ENCODE measurements at places on chromosomes 6 and 20. TPM values are rescaled to one million over a fixed set of nuclear protein-coding genes. Genes with fewer than 3 reads are reported as not detected.

DNA sequence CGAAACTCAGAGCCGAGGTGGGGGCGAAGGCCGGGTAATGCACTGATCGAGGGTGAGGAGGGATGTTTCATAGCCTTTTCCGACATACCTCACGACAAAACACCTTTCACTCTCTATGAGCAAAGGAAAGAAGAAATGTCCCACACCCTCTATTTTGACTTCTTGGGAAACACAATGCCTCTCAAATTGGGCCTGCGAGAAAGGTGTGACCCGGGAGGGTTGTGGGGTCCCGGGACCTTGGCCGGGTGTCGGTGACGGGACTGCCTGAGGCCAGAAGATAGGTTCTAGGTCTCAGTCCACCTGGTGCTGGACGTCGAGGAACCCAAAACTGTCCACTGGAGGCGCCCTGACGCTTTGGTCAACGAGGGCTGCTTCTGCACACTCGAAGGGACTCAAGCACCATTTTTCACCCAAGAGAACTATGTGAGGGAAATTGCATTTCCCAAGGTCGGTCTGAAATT is 41.1 kb upstream of the OSTM1 start:
- H3K27me3 ChIP-seq = peaks cover 86% of the 10 kb centered on the region
- peaks cover 23% of the 10 kb centered on the region for H3K4me1 ChIP-seq
- no peaks in the 10 kb centered on the region for H3K36me3 ChIP-seq
- DNase-seq = no peak
- H3K4me3 ChIP-seq = no peak overlapping the region
- H3K27ac ChIP-seq = no peak overlapping the region

GRCh38 chr20:63284981-63285524 is 7.9 kb upstream of the COL20A1 start:
- H3K4me1 ChIP-seq = no peaks in the 10 kb centered on the region
- H3K27me3 ChIP-seq = no peaks in the 10 kb centered on the region
- H3K4me3 ChIP-seq = no peak overlapping the region
- H3K36me3 ChIP-seq = peaks cover 41% of the 10 kb centered on the region
- no peak overlapping the region for H3K27ac ChIP-seq

- H3K4me1 ChIP-seq = no peaks in the 10 kb centered on the region
- H3K4me3 ChIP-seq = no peak overlapping the region
- DNase-seq = no peak
- H3K36me3 ChIP-seq = no peaks in the 10 kb centered on the region
Observed at GRCh38 chr6:54140811-54141210, 29.6 kb downstream of the MLIP start.

GRCh38 chr20:34791289-34792020 is 34.0 kb downstream of the NCOA6 start:
- no peaks in the 10 kb centered on the region for H3K4me1 ChIP-seq
- no peak overlapping the region for H3K4me3 ChIP-seq
- no peaks in the 10 kb centered on the region for H3K36me3 ChIP-seq
- no peak for DNase-seq

- no peak for DNase-seq
- H3K27ac ChIP-seq = no peak overlapping the region
- H3K4me3 ChIP-seq = no peak overlapping the region
- no peaks in the 10 kb centered on the region for H3K4me1 ChIP-seq
- no peaks in the 10 kb centered on the region for H3K27me3 ChIP-seq
- no peaks in the 10 kb centered on the region for H3K36me3 ChIP-seq
Observed at GRCh38 chr20:44157061-44157460, 29.9 kb downstream of the JPH2 start.

DNA sequence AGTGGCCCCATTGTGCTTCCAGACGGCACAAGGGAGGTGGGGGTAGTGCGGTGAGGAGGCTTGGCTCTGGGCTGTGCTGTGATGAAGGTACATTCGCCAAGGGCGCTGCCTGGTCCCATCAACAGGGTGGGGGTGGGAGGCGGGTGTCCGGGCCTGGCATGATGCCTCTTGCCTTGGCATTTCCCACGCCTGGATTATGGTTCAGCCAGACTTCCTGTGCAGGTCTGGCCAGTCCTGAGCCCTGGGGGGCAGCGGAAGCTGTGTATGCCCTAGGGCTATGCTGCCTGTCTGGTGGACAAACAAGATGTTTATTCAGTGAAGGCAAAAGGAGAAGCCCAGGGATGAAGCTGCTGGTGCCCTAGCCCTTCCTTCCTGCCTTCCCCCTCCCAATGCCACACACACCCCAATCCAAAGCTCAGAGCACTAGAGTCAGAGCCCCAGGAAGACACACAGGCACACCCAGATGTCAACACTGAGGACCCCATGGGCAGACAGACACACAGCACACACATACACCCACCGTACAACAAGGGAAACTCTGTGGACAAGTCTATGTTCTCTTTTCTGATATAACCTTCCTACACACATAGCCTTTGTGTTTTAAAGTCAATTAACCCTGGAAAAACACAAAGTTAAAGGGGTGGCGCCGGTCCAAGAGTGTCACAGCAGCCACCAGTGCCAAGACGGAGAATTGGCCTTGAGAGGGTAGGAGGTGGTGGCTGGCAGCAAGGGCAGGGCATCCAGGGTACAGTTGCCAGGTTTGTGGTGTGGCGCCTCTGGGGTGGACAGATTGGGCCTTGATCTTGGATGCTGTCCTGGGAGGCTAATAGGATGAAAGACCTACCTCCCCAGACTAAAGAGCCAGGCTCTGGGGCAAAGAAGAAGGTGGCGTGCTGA is 54.7 kb upstream of the SAYSD1 start:
- no peak overlapping the region for H3K4me3 ChIP-seq
- H3K36me3 ChIP-seq = no peaks in the 10 kb centered on the region
- no peak for DNase-seq
- no peak overlapping the region for H3K27ac ChIP-seq
- no peaks in the 10 kb centered on the region for H3K27me3 ChIP-seq

- peaks cover 12% of the 10 kb centered on the region for H3K27me3 ChIP-seq
- H3K4me1 ChIP-seq = no peaks in the 10 kb centered on the region
- no peak overlapping the region for H3K27ac ChIP-seq
- H3K36me3 ChIP-seq = peaks cover 9% of the 10 kb centered on the region
- DNase-seq = no peak
- H3K4me3 ChIP-seq = peak overlapping the region; percentile 53
Observed at GRCh38 chr20:46118481-46119020, 437 bp downstream of the CD40 start.

- no peak overlapping the region for H3K27ac ChIP-seq
- no peaks in the 10 kb centered on the region for H3K4me1 ChIP-seq
- no peaks in the 10 kb centered on the region for H3K27me3 ChIP-seq
- H3K4me3 ChIP-seq = no peak overlapping the region
- no peak for DNase-seq
Observed at GRCh38 chr6:152070556-152070955, 263.1 kb downstream of the ESR1 start.

DNA sequence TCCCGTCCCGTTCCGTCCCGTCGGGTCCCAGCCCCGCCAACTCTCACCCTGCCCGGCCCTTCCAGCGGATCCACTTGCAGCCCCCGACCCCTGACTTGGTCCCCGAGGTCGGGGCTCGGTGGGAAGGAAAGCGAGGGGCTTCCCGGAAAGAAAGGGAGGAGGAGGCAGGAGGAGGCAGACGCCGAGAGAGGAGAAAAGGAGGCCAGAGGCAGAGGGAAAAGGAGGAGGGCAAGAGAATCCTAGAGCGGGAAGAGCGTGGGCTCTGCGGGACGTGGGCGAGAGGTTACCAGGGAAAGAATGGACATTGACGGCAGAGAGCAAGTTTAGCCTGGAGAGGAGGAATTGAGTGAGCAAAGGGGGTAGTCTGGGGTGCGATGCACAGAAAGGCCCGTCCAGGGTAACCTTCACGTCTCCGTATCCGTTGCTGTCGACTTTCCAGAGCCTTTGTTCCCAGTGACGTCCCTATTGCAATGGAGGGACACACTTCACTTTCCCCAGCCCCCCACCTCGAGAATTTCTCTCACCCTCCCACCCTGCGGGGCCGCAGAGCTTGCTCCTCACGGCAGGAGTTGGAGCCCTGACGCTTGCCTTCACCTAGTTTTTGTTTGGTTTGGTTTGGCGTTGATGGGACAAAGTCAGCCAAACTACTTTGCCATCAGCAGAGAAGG is 477 bp upstream of the MOXD1 start:
- no peak for DNase-seq
- no peaks in the 10 kb centered on the region for H3K4me1 ChIP-seq
- H3K4me3 ChIP-seq = peak overlapping the region; percentile 73
- peaks cover 30% of the 10 kb centered on the region for H3K27me3 ChIP-seq

DNA sequence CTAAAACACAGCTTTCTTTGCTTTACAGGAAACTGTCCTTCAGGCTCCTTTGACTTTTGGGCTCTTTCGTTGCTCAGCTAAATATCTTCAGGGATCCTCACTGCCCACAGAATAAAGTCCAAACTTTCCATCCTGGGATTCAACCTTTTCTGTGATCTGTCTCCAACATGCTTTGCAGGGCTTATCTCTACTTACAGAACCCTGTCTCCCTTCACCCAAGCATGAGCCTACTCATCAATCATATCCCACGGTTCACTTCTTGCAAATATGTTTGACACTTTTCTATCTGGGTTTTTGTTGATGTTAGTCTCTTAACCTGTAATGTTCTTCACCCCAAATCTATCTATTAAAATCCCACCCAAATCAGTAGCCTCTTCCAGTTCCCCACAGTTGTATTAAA is 327.3 kb upstream of the RNF24 start:
- H3K27me3 ChIP-seq = no peaks in the 10 kb centered on the region
- no peak overlapping the region for H3K4me3 ChIP-seq
- DNase-seq = no peak
- H3K27ac ChIP-seq = no peak overlapping the region
- H3K36me3 ChIP-seq = no peaks in the 10 kb centered on the region

DNA sequence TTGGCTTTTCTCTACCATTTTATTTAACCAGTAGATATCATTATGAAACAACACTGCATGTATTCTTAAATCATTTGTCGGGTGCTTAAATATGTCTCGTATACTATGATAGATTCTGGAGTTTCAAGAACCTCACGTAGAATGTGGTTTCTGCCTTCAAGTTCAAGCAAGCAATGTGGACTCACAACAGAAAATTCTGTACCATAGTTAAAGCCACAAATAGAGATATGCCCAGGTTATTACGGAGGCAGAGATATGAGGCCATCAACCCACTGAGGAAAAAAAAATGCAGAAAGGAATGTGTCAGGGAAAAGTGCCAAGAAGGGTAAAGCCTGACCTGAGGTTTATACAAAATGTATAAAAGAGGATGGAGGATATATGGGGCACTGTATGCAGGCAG is 109.9 kb downstream of the GFRAL start:
- H3K4me3 ChIP-seq = no peak overlapping the region
- DNase-seq = no peak
- H3K4me1 ChIP-seq = no peaks in the 10 kb centered on the region
- H3K27ac ChIP-seq = no peak overlapping the region
- no peaks in the 10 kb centered on the region for H3K27me3 ChIP-seq

- peaks cover 12% of the 10 kb centered on the region for H3K4me1 ChIP-seq
- no peak overlapping the region for H3K4me3 ChIP-seq
- H3K36me3 ChIP-seq = no peaks in the 10 kb centered on the region
Observed at GRCh38 chr20:38932457-38933120, 6.4 kb downstream of the FAM83D start.

DNA sequence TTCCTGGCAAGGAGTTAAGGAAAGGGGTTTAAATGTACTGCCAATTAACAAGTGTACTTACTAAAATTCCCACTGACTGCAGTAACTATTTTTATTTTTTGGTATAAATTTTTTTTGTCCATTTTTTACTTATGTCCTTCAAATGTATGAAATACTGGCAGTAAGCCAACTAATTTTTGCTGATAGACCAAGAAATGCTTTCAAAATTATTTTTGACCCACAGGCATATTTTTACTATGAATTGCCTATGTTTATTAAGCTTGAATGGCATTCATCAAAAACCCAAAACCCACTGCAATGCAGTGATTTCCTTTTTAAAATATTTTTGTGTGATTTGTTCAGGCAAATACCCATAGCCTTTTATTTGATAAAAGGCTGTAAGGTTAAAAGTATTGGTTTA is 560.1 kb downstream of the UTRN start:
- H3K27me3 ChIP-seq = no peaks in the 10 kb centered on the region
- no peak for DNase-seq
- no peaks in the 10 kb centered on the region for H3K4me1 ChIP-seq

GRCh38 chr20:41657655-41658054 is 39.5 kb upstream of the CHD6 start:
- H3K36me3 ChIP-seq = no peaks in the 10 kb centered on the region
- no peak overlapping the region for H3K4me3 ChIP-seq
- H3K27ac ChIP-seq = no peak overlapping the region
- H3K4me1 ChIP-seq = no peaks in the 10 kb centered on the region
- no peaks in the 10 kb centered on the region for H3K27me3 ChIP-seq
- no peak for DNase-seq

- peak; percentile 94 for DNase-seq
- no peaks in the 10 kb centered on the region for H3K4me1 ChIP-seq
- H3K36me3 ChIP-seq = no peaks in the 10 kb centered on the region
Observed at GRCh38 chr6:31441365-31442267, 38.2 kb downstream of the MICA start.

GRCh38 chr6:127342296-127342945 is 988 bp downstream of the ECHDC1 start:
- H3K27ac ChIP-seq = no peak overlapping the region
- no peaks in the 10 kb centered on the region for H3K4me1 ChIP-seq
- H3K4me3 ChIP-seq = peak overlapping the region; percentile 92
- H3K36me3 ChIP-seq = no peaks in the 10 kb centered on the region
- no peaks in the 10 kb centered on the region for H3K27me3 ChIP-seq

- H3K27ac ChIP-seq = no peak overlapping the region
- no peak overlapping the region for H3K4me3 ChIP-seq
- H3K36me3 ChIP-seq = no peaks in the 10 kb centered on the region
- H3K27me3 ChIP-seq = no peaks in the 10 kb centered on the region
Observed at GRCh38 chr20:17902531-17903083, 66.0 kb downstream of the SNX5 start.

GRCh38 chr20:8662433-8662954 is 406.4 kb upstream of the PLCB4 start:
- H3K27ac ChIP-seq = no peak overlapping the region
- H3K27me3 ChIP-seq = no peaks in the 10 kb centered on the region
- no peaks in the 10 kb centered on the region for H3K4me1 ChIP-seq
- no peaks in the 10 kb centered on the region for H3K36me3 ChIP-seq
- DNase-seq = no peak
- H3K4me3 ChIP-seq = no peak overlapping the region

DNA sequence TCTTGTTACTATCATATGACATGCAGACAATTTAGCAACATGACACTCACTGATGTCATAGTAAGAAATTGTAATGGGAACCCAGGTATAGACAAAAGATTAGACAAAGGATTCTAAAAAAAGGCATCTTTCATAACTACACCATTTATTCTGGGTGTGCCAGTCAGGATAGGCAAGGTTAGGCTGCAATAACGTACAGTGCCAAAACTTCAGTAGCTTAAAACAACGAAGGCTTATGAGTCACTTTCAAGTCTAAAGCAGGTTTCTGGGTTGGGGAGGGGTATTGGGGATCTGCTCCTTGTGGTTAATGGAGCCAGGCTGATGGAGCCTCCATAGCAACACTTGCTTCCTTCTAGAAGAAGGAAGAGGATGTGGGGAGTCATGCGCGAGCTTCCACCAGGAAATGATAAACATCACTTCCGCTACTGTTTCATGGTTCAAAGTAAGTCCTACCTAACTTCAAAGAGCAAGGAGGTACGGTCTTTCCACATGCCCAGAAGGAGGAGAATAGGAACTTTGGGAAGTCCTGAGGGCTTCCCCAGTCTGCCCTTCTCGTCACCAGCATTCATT is 2.0 kb upstream of the GTSF1L start:
- H3K27me3 ChIP-seq = no peaks in the 10 kb centered on the region
- no peaks in the 10 kb centered on the region for H3K36me3 ChIP-seq
- DNase-seq = no peak
- no peak overlapping the region for H3K27ac ChIP-seq
- no peak overlapping the region for H3K4me3 ChIP-seq

MEA1 gene
- 102 TPM for total RNA-seq

FOXQ1 gene
- total RNA-seq = not detected

KIAA0408 gene
- total RNA-seq = 10.8 TPM

BLCAP gene
- 51.1 TPM for total RNA-seq

GMPR gene
- total RNA-seq = 1.2 TPM

PPP1R3G gene
- total RNA-seq = not detected

Data from H1 (cell line).